ENCODE measurements at places on chromosomes 11 and 22.

- ATAC-seq, result no peak
Observed at GRCh38 chr11:131038597-131038996, 122.3 kb upstream of the SNX19 start.

- ATAC-seq, result no peak
Observed at GRCh38 chr11:104256525-104256924, 92.6 kb upstream of the PDGFD start.

DNA sequence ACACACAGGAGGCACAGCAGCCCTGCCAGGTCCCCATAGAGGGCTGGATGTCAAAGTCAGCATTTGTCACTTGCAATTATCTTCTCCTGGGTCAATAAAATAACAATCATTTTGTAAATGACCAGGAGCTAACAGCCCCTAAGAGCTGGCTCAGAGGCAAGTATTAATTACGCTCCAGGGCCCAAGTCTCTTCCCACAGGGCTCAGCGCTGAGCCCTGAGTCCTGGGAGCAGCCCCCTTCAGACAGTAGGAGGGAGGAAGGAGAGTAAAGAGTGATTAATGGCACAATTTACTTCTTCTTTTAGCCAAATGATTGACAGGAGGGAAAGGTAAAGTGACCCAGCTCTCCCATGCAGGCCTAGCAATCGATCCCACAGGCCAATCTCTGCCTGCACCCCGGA lies 99.0 kb upstream of the DRD2 start:
- ATAC-seq, result no peak

- peak; percentile 52 for ATAC-seq
Observed at GRCh38 chr11:95299078-95299679, 68.2 kb upstream of the SESN3 start.

DNA sequence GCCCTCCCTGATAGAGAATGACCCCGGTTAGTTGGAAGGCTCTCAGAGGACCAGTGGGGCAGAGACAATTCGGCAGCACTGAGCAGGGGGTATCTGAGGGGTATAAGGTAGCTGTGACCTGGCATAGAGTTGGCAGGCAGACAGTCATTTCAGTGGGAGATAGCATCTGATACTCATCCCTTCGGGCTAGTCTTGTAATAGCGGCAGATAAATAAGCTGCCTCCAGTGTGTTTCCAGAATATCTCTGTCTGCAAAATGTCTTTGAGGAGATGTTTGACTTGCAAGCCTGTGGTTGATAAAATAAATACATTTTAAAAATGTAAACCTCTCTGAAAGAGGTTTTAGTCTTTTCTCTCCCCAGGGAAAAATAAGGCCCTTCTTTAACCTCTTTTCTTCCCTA lies 54.2 kb downstream of the TEAD1 start:
- ATAC-seq, result no peak

GRCh38 chr11:12167061-12168000 lies 56.9 kb downstream of the MICAL2 start:
- peak; percentile 97 for ATAC-seq

GRCh38 chr11:112206071-112206470 lies 20.2 kb upstream of the PTS start:
- ATAC-seq, result no peak

DNA sequence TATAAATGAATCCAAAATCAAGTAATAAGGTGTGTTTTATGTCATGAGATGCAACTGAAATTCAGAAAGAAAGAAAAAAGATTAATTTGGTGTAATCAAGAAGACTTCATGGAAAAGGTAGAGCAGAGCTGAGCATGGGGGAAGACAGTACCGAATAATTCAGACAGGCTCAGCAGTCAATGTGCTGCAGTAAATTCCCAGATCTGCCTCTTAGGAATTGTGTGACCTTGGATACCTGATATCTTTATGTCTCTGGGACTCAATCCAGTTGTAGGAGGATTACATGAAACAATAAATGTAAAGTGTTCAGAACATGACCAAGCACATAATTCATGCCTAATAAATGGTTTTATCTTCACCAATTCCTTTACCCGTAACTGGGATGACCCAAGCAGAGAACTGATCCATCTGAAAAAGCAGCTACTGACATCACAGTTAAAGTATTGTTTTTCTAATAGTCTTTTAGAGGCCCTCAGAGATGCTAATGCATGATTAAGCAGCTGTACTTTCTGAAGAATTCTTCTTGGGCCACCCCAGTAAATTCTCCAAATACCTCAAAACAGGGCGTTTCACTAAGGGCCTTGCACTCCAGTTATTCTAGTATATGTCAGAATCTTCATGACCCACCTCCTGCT lies 7.8 kb downstream of the MS4A12 start:
- ATAC-seq, result no peak

GRCh38 chr22:44084044-44084772 lies 60.1 kb downstream of the PARVB start:
- ATAC-seq, result no peak

GRCh38 chr11:1667906-1668305 lies 29.1 kb upstream of the KRTAP5-6 start:
- no peak for ATAC-seq

- ATAC-seq, result no peak
Observed at GRCh38 chr11:105738986-105739795, 129.3 kb downstream of the GRIA4 start.

DNA sequence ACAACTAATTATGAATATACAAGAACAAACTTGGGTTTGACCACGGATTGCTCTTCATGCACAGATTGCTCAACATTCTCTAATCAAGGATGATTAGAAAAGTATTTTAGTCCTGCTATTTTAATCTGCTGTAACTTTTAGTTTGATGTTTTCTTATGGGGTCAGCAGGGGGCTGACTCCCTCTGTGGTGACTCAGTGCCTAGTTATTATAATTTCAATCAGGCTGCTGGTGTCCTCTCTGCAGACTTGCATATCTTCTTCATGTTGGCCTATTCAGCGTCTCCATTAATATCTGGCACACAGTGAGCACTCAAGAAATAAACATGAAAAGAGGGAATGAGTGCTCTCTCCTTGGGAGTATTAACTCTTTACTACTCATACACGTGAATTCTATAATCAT lies 223.8 kb upstream of the DDI1 start:
- no peak for ATAC-seq

DNA sequence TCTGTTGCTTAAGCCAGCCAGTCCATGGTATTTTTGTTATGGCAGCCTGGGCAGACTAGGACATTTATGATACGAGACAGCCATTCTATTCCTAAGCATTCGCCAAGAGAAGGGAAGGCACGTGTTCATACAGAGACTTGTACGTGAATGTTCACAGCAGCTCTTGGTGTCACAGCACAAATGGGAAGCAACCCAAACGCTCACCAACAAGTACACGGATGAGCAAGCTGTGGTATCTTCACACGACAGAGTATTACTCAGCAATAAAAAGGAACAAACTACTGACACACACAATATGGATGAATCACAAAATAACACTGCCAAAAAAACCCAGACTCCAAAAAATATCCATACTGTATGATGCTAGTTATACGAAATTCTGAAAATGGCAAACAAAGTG lies 85.1 kb downstream of the PHF21B start:
- peak; percentile 84 for ATAC-seq

GRCh38 chr11:122319085-122319484 lies 203.1 kb upstream of the BLID start:
- no peak for ATAC-seq

DNA sequence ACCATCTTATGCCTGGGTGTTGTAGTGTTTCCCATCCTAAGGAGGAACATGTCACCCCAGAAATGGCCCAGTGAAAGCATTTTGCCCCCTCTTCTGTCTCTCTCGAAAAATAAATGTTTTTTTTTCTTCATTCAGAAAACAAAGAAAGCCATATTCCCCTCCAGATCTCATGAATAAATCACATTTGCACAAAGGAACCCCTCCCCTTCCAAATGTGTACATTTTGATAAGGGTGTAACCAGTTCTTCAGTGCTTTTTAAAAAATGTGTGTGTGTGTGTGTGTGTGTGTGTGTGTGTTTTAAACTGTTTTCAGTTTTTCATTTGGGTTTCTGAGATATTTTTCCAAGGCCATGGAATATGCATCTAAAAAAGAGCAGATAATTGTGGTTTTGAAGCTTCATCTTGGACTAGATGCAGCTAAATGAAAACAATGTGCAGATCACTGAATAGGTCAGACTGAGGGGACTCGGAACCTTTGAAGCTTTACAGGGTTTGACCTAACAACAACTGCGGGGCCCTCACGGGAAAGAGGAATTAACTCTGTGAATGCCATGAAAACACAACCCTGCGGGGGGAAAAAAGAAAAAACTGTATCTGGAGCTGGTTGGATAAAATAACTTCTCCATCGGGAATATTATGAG lies 76.4 kb downstream of the YAP1 start:
- no peak for ATAC-seq

DNA sequence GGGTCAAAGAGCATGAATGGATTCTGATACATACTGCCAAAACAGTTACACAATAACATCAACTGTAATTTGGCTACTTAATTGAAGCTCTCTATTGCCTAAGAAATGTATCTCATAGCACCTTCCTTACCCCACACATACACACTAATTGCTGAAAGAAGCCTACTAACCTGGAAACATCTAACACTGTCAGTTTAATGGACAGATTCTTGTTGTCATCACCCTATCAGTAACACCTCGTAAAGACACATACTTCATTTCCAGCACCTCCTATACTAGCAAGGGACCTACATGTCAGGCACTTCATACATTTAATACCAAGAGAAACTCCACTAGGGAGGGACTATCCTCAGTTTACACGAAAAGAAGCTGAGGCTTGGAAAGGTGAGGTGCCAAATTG lies 9.9 kb downstream of the NAP1L4 start:
- no peak for ATAC-seq

- peak; percentile 19 for ATAC-seq
Observed at GRCh38 chr11:2269601-2270321, 627 bp downstream of the ASCL2 start.

- peak; percentile 48 for ATAC-seq
Observed at GRCh38 chr11:48008951-48009270, 28.6 kb downstream of the PTPRJ start.

DNA sequence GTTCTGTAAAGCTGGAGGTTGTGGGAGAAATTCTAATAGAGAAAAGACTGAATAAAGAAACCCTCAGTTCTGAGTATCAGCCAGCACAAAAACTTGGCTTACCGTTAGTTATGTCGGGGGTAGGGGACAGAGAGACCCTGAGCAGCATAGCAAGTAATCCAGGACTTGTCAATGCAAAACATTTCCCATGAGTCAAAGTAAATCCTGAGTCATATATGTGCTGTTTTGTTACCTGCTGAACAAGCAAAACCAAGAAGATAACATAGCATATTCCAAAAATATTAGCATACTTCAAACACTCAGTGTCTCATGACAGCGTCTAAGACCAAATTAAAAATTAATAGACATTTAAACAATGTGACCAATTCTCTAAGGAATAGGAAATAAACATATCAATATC lies 75.1 kb upstream of the LUZP2 start:
- ATAC-seq, result no peak

DNA sequence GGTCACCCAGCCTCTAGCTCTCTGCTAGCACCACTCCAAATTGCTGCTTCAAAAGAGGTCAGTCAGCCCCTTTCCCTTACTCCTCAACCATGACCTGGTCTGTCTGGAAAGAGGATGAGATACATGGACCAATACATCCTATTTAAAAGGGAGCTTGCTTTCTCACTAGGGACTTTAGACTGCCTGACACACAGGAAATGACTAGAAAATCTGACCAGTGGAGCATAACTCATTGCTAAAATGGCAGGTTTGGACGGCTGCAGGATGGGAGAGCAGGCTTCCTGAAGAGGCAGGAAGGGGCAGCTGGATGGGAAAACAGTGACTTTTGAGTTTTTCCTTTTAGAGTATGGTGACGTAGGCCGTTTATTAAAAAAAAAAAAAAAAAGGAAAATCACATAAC lies 25.3 kb downstream of the STIM1 start:
- no peak for ATAC-seq

GRCh38 chr11:59062602-59063529 lies 23.2 kb upstream of the GLYATL1B start:
- no peak for ATAC-seq

- no peak for ATAC-seq
Observed at GRCh38 chr22:24506802-24507438, 11.8 kb downstream of the UPB1 start.

DNA sequence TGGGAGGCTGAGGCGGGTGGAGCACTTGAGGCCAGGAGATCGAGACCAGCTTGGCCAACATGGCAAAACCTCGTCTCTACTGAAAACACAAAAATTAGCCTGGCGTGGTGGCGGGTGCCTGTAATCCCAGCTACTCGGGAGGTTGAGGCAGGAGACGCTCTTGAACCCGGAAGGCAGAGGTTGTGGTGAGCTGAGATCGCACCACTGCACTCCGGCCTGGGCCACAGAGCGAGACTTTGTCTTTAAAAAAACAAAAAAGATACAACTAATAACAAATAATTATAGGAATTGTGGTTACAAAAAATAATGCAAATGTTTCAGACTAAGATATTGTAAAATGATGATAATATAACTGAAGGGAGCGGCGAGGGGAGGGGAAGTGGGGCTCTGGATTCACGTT lies 90.3 kb upstream of the RTL6 start:
- no peak for ATAC-seq

DNA sequence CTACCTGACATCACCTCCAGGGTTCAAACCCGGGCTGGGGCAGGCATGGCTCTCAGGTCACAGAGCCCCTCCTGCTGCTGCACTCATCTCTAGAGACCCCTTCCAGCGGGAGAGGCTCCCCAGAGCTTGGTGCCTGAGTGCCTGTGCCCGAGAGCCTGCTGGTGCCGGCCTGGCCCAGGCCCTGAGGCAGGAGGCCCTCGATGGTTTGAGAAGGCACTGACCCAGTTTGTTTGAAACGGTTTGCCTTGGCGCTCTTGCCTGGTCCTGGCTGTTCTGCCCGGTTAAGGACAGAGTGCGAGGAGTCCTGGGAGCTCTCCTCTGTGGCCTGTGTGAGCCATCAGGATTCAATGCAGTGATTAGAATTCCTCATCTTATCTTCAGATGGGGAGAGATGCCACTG lies 88.9 kb downstream of the TBC1D22A start:
- no peak for ATAC-seq

- ATAC-seq, result peak; percentile 18
Observed at GRCh38 chr22:37126383-37126782, 16.9 kb upstream of the TMPRSS6 start.

- no peak for ATAC-seq
Observed at GRCh38 chr22:36457688-36458450, 23.6 kb downstream of the TXN2 start.

- ATAC-seq, result no peak
Observed at GRCh38 chr11:64744544-64745188, 724 bp upstream of the RASGRP2 start.
